Right lung (tissue), 10 donors: ENCODE measurements at places on chromosomes 1 and 21. TPM values are rescaled to one million over a fixed set of nuclear protein-coding genes. Genes with fewer than 3 reads are reported as not detected.

- no peak for DNase-seq
Measured at GRCh38 chr1:226663327-226663704, 75.8 kb downstream of the ITPKB start.

- no peak for DNase-seq
Measured at GRCh38 chr1:232271991-232272589, 357.8 kb downstream of the SIPA1L2 start.

Gene SPOCD1
- polyA plus RNA-seq: 0.45 TPM

DNA sequence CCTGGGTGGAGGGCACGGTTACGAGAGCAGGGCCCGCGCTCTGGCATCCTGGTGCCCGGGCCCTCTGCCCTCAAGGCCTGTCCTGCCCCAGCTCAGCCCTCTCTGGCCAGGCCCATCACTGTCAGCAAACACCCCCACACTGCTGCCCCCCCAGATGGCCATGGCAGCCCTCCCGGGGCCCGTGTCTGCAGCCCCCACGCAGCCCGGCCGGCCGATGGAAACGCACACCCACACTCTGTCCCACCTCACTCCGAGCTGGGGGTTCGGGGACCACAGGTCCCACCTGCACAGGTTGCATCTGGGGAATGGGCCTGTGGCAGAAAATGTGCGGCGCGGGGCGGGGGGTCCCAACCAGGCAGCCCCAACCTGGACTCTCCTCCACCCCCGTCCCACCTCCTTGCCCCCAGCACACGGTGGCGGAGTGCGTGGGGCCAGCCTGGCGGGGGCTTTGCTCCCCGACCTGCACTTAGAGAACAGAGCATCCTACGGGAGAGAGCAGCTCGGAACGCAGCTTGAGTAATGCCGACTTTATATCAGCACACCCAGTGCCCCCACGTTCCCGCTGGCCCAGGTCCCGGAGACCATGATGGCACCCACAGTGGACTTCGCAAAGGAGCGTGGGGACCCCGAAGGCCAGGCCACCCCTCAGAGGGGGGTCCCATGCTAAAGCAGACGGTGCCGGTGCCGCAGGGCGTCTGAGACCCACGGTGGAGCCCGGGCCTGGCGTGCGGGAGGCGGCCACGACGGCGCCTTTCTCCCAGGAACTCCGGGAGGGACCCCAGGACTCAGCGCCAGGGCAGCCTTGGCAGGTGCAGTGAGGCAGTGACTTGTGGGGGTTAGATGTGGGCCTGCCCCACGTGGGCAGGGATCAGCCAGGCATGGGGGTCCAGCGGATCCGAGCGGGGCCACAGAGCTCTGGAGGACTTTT, 7.5 kb upstream of the RNF223 start:
- no peak for DNase-seq

- no peak for DNase-seq
Measured at GRCh38 chr1:77977989-77978292, 931 bp downstream of the FUBP1 start.

GRCh38 chr1:25690396-25690956, 73.9 kb downstream of the MAN1C1 start:
- no peak for DNase-seq

Gene CD244
- polyA plus RNA-seq: 0.88 TPM

GRCh38 chr1:40094466-40095110, 2.5 kb downstream of the PPT1 start:
- no peak for DNase-seq

Gene NFASC
- 1.1 TPM for polyA plus RNA-seq

- no peak for DNase-seq
Measured at GRCh38 chr1:211589782-211590721, 11.1 kb upstream of the SLC30A1 start.

GRCh38 chr1:160083968-160084770, 2.8 kb downstream of the KCNJ9 start:
- DNase-seq: peak; percentile 49

Gene ADGRL2
- polyA plus RNA-seq: 306 TPM

Gene SPATA46
- 0.76 TPM for polyA plus RNA-seq

Gene SNX7
- 30.6 TPM for polyA plus RNA-seq

DNA sequence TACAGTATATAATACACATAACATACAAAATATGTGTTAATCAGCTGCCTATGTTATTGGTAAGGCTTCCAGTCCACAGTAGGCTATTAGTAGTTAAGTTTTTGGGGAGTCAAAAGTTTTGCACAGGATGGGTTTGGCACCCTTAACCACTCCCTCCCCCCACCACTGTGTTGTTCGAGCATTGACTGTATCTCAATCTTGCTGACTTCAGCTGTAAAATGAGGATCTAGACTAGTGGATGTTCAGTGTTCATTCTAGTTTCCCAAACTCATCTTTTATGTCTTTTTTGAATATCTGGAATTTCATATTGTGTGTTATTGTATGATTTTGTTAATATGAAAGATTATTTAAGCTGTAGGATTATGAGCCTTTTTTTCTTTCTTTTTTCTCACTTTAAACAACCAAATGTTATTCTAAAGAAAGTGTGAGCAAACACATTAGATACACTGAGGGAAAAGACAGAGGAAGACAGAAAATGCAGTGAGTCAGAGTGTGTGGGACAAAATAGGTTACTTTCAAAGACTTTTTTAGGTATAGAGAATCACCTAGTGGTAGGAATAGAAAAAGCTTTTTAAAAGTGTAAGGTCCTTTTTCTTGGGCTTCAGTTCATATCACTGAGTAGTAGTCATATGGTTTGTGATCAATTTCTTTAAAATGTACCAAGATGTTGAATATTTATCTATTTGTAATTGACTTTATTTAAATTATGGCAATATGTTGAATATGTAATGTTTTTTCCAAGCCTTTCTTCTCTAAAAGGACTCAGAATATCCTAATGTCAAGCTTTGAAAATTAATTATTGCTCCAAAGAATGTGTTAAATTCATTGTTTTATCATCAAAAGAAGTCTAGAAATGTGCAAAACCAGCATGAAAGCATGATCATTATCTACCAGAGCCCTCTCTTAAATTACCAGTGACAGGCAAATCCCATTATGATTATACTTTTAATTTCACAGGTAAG, 17.9 kb upstream of the CENPF start:
- no peak for DNase-seq

- peak; percentile 41 for DNase-seq
Measured at GRCh38 chr1:91564888-91565701, 64.4 kb downstream of the CDC7 start.

DNA sequence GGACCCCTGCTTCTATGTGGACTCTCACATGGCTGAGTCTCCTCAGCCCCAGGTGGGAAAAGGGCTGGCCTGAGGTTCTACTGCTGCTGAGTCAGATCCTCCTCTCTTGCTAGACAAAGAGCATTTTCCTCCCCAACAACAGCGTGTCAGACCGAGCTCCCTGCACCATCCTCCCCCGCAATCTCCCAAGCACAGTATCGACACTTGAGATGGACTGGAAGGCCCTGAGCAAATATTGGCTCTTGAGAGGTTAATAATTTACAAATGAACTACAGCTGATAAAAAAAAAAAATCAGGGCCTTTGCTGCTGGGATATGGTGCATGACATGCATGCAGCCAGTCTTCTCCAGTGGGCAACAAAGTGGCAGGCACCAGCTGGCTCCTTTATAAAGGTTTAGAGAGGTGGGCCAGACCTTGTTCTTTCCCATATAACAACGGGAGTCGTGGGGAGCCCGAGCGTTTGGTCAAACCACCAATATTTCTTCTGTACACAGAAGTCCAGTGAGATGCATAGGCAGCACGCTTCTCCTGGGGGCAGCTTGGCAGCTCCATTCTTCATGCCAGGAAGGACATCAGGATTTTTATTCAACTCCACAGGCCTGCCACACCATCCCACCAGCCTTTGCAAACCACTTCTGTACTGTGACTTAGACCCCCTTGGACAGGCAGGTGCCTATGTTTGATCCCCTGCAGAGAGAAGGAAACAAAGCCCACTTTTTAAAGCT, 55.4 kb upstream of the CAMK1G start:
- DNase-seq: no peak

DNA sequence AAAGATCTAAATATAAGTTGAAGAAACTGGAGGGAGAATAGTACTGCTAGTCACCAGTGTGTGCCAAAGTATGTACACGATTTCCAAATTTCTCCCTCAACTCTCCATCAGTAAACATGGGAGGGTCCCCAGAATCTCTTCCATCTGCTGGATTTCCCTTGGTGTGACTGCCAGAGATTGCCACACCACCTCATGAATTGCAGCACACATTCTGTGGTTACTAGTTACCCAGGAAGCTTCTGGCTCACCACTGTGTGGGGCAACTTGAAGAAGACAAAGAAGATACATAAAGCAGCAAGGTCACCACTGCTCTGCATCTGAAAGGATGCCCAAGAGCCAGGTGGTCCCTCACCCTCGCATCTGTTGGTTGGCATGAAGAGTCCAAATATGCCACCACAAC, 191.7 kb upstream of the ESRRG start:
- no peak for DNase-seq

DNA sequence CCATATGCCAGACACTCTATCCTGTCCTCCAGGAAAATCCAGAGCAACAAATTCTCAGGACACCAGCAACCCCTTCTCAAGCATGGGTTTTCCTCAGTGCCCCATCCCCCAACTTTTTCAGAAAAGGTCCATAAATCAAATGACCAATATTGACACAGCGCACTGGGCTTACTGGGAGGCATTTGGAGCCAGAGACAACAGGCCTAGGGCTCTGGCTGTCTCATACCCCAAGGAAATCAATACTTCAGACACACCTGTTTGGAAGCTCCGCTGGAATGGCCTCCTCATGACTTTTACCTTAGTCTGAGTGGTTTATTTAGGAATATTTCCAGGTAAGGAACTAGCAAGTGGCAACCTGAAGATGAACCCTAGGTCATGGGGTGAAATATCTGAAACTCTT, 66.9 kb upstream of the TNR start:
- no peak for DNase-seq

DNA sequence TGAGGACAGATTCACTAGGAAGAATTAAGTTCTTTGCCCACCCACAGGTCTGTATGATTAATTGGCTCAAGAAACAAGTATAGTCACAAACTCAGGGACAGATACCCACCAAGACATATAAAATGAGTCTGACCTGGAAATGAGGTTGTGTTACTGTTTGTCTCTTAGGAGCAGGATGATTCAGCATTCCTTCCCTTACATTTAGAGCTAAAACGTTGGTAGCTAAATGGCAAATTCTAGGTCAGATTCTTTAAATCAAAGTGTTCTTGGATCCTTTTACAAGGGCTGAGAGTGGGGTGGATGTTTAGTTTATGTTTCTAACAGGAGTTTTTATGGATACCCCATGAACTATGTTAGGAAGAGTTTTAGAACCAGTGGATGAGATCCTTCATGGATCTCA, 4.7 kb downstream of the RIMKLA start:
- no peak for DNase-seq

- no peak for DNase-seq
Measured at GRCh38 chr1:151547900-151548230, 7.8 kb downstream of the TUFT1 start.

Gene SLC5A3
- polyA plus RNA-seq: 11.9 TPM

Gene MEF2D
- polyA plus RNA-seq: 38.1 TPM

Gene C1orf141
- 1.4 TPM for polyA plus RNA-seq

GRCh38 chr1:38221006-38221649, 174.5 kb upstream of the POU3F1 start:
- no peak for DNase-seq

DNA sequence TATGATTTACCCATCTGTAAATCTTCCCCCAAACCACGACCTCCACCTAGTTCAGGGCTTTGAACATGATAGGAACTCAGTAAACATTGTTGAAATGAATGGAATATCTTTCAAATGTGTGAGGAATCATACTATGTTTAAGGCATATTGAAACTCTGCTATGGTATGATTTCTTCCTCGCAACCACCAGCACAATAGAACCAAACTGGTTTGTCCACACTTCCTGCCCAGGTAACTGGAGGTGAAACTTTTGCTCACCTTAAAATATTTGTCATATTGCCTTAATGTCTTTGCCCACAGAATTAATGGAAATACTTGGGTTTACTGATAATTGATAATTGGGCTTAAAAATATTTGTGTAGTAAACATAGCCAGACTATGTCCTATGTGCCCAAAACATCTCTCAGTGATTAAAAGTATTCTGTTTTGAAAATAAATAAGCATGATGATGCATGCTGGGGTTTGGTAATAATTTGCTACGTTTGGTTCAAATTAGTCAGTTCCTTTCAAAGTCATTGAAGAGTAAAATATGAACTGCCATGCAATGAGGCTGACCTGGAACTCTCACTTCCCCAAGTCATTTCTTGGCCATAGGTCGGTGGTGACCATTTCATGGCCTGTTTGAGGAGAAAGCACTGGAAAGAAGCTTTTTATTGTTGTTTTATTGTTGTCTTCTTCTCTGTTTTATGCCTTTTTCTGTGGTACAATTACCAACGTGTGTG, 73.3 kb downstream of the TNFSF18 start:
- DNase-seq: no peak

GRCh38 chr21:46289655-46290179, 3.6 kb downstream of the YBEY start:
- DNase-seq: no peak

DNA sequence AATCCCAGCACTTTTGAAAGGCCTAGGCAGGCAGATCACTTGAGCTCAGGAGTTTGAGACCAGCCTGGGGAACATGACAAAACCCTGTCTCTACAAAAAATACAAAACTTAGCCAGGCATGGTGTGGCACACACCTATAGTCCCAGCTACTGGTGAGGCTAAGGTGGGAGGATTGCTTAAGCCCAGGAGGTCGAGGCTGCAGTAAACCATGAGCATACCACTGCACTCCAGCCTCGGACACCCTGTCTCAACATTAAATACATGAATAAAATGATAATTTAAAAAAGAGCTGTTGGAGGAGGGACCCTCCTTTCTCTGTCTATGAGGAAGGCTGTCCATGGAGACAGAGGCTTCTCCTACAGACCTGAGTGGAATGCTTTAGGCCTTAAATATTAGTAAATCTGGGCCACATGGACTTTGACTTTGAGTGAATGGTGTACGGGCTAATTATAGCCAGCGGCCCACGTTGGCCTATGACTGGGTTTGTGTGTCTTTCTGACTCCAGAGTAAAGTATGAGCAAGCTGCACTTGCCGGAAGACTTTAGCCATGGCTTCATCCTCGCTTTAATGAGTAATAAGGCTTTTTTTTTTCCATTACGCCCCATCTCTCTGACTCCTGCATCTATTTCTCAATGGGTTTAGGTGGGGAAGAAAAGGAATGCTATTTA, 21.3 kb downstream of the RAB3B start:
- DNase-seq: no peak

- no peak for DNase-seq
Measured at GRCh38 chr21:19557046-19557445, 1153.5 kb upstream of the TMPRSS15 start.

DNA sequence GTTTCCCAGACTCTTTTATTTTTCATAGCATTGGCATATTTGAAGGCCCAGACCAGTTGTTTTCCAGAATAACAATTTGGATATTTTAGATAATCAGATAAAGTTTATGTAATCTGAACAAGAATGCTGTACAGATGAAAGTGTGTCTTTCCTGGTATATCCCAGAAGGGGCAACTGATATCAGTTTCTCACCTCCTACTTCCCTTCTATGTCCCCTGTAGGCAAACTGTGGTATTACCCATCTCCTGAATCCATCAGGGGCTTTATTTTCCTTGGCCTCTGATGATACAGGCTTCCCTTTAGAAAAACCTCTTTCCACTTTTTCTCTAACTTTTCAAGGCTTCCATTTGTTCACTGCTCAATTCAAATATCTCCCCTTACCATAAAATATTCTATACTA, 87.5 kb upstream of the RGS1 start:
- DNase-seq: no peak

- DNase-seq: no peak
Measured at GRCh38 chr1:188228623-188229022, 1399.9 kb downstream of the PLA2G4A start.
